GM12864 (cell line): ENCODE measurements at places on chromosomes 3 and 15.

- no peak for DNase-seq
These were observed 25.4 kb downstream of the MAPKAPK3 start for GRCh38 chr3:50642382-50642781.

- DNase-seq = no peak
These were observed 30.6 kb downstream of the POLG start for GRCh38 chr15:89303986-89304385.

- DNase-seq = peak; percentile 45
These were observed 1.1 kb downstream of the HEG1 start for GRCh38 chr3:125054449-125055329.

DNA sequence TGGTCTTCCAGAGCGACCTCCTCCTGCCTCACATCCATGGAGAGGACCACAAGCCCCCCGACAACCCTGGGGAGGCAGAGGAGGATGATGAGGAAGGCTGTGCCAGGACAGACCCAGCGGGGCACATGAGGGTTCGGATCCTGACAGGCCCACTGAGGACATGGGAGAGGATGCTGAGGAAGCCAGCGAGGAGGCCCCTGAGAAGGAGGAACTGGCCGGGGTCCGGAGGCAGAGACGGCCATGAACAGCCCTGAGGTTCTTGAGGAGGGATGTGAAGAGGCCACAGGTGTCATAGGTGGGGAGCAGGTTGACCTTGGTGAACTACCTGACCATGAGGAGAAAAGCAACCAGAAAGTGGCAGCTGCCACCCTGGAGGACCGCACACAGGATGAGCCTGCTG lies 54.9 kb upstream of the WNT7A start:
- DNase-seq = no peak

GRCh38 chr15:74221399-74222239 lies 14.5 kb upstream of the CCDC33 start:
- DNase-seq = no peak

- no peak for DNase-seq
These were observed 56.0 kb downstream of the LRTM1 start for GRCh38 chr3:54871867-54872266.

DNA sequence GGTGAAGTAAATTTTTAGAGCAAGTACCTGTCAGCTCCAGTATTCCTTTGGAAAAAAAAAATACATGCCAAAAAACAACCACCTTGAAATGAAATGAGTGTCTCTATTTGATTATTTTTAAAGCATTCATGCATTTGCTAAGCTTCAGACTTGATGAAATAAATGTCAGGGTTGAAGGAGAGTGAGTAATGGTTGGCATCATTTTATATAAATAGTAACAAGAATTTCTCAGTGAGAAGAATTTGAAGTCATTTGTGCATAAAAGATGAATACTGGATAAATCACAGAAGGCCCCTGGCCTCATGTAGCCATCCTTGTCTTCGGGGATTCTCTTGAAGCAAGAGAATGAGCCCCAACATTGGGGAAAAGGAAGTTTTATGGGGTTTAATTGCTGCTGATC lies 318.4 kb downstream of the LPP start:
- no peak for DNase-seq

DNA sequence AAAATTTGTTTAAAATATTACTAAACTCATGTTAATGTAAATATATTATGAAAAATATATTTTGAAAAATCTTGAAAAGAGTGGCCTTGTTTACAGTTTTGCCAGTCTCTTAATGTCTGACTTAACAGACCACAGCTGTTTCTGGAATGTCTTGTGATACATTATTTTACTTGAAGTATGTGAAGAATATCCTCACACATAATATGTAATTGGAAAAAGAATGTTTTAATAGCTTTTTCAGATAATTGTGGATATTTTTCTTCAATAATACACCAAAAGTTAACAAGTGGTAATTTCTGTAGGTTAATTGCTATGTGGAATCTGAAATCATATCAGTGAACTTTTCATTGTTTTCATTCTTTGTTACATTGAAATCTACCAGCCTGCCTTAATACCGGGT lies 101.3 kb downstream of the UBE2E2 start:
- DNase-seq = no peak

- DNase-seq = no peak
These were observed 54.5 kb downstream of the TMEM108 start for GRCh38 chr3:133092681-133093080.

DNA sequence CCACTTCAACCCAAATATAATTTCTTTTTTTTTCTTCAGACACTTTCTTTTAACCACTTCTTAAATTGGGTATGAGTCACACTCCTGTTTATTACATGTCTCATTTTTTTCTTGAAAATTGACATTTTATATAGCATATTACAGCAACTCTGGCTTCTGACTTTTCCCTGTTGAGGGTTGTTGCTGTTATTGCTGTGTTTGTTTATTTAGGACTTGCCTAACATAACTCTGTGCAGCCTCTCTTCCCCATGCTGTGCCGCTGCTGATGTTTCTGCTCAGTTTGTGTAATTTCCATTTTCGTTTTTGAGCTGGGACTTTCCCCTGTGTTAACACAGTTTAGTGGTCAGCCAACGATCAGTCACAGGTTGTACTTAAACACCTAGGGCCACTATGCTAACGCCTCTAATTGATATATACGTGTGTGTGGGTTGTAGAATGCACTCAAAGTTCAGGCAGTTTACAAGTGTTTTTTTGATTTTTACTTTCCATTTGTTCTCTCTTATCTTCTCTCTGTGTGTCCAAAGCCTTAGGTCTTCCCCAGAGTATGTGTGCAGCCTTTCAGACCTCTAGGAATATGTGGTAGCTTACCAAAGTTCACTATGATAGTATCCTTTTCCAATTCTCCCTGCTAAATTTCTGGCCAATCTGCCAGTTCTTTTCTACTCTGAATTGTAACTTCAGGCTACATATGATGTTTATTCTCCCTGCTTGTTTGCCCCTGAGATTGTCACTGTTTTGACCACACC lies 337.2 kb downstream of the ZBTB20 start:
- peak; percentile 52 for DNase-seq

- DNase-seq = no peak
These were observed 516.1 kb upstream of the GOLIM4 start for GRCh38 chr3:168611826-168612225.

DNA sequence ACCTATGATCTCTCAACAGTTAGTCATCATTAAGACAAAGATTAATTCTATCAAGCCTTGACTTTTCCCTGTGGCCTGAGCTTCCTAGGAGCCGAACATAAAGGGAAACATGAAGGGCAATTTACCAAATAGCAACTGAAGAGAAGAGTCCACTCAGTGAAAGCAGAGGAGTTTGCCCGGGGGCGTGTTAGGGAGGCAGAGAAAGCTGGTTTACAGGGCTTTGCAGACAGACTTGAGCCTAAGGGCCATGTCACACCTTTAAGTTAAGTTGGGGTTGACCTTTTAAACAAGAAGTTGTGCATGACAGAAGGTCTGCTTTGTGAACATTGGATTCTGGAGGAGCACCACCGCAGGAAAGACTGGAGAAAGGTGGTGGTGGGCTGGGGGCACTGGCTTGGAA lies 701.8 kb upstream of the CFAP20DC start:
- DNase-seq = no peak

DNA sequence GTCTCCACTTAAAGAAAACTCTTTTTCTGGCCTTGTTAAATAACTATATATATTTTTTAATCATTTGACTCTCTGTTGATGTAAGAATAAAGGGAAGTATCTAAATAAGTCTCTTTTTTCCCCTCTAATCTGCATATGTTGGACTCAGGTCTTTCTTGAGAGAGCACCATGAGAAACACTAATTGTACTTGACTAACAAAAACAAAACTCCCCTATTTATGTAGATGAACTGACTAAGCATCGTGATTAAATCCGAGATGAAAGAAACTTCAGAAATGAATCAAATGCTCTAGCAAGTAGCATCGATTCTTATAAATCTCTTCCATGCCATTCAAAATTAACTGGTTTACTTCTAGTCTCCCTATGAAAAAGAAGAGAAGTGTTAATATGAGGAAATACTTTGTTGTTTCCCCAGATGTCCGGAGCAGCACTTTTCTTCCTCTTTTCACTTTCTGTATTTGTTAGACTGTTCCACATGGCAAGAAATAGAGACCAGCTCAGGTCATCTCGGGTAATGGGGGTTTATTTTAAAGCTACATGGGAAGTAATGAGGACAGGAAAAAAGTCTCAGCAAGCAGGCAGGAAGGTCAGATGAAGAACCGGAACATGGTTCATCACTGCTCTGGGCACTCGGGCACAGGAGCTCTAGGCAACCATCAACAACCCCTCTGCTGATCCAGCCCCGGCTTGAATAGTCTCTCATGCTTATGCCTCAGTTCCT lies 288.3 kb downstream of the CNTN6 start:
- peak; percentile 12 for DNase-seq

GRCh38 chr15:82540055-82540983 lies at the start of gene RPS17:
Gene RPS17, minus strand, starts transcription at chr15:82540457. Its CDS starts 29 bp downstream, at chr15:82540428.
- DNase-seq = peak; percentile 86

GRCh38 chr3:67647390-67647878 lies 7.0 kb downstream of the SUCLG2 start:
- DNase-seq = no peak

- DNase-seq = no peak
These were observed 175.1 kb upstream of the KBTBD8 start for GRCh38 chr3:66823009-66823397.
